ENCODE measurements at places on chromosomes 12 and 14.
A peak's percentile ranks its signal among the peaks of the same experiment; 100 is the strongest.

DNA sequence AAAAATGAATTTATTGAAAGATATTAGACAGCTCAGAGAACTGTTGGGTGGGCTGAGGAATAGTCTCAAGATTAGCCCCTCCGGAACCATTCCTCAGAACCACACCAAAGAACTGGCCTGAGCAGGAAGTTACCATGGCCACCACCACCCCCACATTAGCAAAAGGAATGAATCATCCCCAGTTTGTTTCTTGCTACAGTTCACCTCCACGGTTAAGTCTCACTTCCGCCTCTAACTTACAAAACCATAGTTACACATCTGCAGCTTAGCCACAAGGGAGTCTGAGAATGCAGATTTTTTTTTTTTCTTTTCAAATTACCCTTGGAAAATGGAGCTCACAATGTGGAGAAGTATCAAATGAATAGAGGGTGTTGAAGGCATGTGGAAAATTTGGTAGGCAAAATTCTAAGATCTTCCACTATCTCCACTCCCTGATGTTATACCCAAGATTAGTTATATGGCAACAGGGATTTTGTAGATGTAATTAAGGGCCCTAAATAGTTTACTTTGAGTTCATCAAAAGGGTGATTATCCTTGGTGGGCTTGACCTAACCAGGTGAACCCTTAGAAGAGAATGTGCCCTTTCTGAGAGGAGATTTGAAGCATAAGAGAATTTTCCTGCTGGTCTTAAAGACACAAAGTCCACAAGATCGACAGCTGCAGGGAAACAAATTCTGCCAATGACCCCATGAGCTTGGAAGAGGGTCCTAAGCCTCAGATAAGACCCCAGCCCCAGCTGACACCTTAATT, 129.8 kb upstream of the KRR1 start:
- no peak overlapping the region for H3K27ac ChIP-seq
- peak; percentile 8 for DNase-seq
- H3K27me3 ChIP-seq = no peaks in the 10 kb centered on the region
- H3K36me3 ChIP-seq = no peaks in the 10 kb centered on the region
- peaks cover 14% of the 10 kb centered on the region for H3K4me1 ChIP-seq

- H3K27ac ChIP-seq = no peak overlapping the region
- H3K27me3 ChIP-seq = peaks cover 3% of the 10 kb centered on the region
- DNase-seq = no peak
- H3K4me1 ChIP-seq = peaks cover under 1% of the 10 kb centered on the region
Measured at GRCh38 chr12:604956-605355, 58.3 kb downstream of the NINJ2 start.

GRCh38 chr12:117165342-117165741, 24.9 kb downstream of the FBXO21 start:
- DNase-seq = no peak
- no peak overlapping the region for H3K4me3 ChIP-seq
- H3K4me1 ChIP-seq = no peaks in the 10 kb centered on the region
- H3K36me3 ChIP-seq = peaks cover 41% of the 10 kb centered on the region
- H3K27me3 ChIP-seq = no peaks in the 10 kb centered on the region
- H3K27ac ChIP-seq = no peak overlapping the region

DNA sequence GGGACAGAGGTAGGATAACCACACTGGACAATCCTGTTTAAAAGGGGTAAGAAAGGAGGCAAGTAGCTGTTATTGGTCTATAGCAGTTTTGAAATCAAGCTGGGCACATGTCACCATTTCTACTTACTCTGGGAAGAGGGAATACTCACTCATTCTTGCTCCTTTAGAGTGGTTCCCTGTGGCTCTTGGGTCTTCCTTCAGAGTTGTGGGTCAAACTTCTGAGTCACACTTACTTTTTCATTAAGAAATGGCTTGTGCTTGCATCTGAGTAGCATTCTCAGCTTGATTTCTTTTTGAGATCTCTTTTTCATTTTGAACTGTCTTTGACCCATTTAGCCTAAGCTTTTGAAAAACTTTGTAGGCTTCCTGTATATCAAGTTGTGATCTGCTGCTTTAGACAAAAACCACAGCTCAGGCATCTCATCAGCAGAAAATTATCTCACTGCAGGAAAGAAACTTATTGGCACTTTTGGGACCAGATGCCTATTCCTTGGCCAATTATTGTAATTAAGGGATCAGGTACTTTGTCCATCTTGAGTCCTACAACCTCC, 122.2 kb downstream of the AEBP2 start:
- no peaks in the 10 kb centered on the region for H3K36me3 ChIP-seq
- no peak overlapping the region for H3K27ac ChIP-seq
- H3K27me3 ChIP-seq = no peaks in the 10 kb centered on the region
- no peak for DNase-seq

DNA sequence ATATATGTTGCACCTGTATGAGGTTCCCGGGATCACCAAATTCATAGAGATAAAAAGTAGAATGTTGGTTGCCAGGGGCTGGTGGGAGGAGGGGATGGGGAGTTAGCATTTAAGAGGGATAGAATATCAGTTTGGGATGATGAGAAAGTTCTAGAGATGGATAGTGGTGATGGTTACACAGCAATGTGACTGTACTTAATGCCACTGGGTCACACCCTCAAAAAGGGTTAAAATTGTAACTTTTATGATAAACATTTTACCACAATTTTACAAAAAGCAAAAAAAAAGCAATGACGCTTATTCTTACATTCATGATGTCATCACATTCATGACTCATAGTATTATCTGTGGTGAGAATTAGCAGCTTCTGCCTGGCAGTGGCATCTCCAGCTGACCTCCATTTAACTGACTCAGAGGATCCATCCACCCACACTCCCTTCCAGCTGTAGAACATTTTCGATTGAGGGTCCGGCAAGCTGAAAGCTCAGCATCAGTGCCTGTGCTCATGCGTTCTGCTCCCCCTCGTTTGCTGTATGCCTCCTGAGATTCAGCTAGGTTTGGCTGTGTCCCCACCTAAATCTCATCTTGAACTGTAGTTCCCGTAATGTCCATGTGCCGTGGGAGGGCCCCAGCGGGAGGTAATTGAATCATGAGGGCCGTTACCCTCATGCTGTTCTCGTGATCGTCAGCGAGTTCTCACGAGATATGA, 64.8 kb upstream of the TMEM260 start:
- H3K36me3 ChIP-seq = no peaks in the 10 kb centered on the region
- DNase-seq = peak; percentile 4
- H3K4me3 ChIP-seq = no peak overlapping the region
- H3K27me3 ChIP-seq = no peaks in the 10 kb centered on the region
- H3K4me1 ChIP-seq = peaks cover 5% of the 10 kb centered on the region

DNA sequence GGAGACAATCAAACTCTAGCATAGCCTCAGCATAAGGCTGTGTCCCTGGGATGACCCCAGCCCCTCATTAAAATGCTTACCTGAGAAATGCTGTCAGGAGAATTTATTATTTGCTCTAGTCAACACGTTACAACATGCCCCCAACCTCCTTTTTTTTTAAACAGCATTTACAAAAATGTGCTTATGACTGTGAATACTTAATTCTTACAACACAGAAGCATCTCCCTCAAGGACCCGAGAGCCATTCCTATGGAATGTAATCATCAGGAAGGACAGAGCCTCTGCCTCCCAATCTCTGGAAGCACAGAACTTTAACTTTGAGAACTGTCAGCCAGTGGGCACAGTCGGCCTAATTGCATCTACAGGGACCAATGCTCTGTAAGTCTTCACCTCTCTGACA, 136.6 kb upstream of the OVCH1 start:
- H3K36me3 ChIP-seq = peaks cover 53% of the 10 kb centered on the region
- no peaks in the 10 kb centered on the region for H3K4me1 ChIP-seq
- no peak overlapping the region for H3K27ac ChIP-seq

DNA sequence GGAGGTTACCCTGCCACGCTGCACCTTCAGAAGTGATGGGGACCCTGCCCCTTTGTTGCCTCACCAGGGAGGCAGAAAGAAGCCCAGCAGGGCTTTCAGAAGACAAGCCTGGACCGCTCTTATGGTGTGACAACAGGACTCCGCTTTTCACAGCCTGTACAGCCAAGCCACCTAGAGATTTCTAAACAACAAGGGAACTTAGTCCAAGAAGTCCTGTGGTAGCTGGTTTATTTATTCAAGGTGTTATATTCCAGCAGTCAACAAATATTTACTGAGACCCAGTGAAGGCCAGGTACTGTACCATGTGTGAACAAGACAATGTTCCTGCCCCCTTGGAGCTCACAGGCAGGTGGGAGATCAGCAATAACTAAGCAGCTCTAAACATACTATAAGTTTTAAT, 4.0 kb upstream of the TMEM229B start:
- no peak for DNase-seq
- H3K4me3 ChIP-seq = no peak overlapping the region
- peaks cover 3% of the 10 kb centered on the region for H3K4me1 ChIP-seq
- no peaks in the 10 kb centered on the region for H3K36me3 ChIP-seq
- no peaks in the 10 kb centered on the region for H3K27me3 ChIP-seq

GRCh38 chr14:102819747-102820330, 42.6 kb downstream of the TRAF3 start:
- H3K27me3 ChIP-seq = no peaks in the 10 kb centered on the region
- no peak overlapping the region for H3K4me3 ChIP-seq
- H3K27ac ChIP-seq = no peak overlapping the region
- H3K4me1 ChIP-seq = no peaks in the 10 kb centered on the region

GRCh38 chr12:51409846-51410245, 14.8 kb upstream of the SLC4A8 start:
- H3K27ac ChIP-seq = no peak overlapping the region
- no peak for DNase-seq
- no peaks in the 10 kb centered on the region for H3K4me1 ChIP-seq
- H3K36me3 ChIP-seq = no peaks in the 10 kb centered on the region
- no peak overlapping the region for H3K4me3 ChIP-seq
- peaks cover 10% of the 10 kb centered on the region for H3K27me3 ChIP-seq

- no peak overlapping the region for H3K4me3 ChIP-seq
- no peak overlapping the region for H3K27ac ChIP-seq
- H3K36me3 ChIP-seq = no peaks in the 10 kb centered on the region
- peaks cover 3% of the 10 kb centered on the region for H3K4me1 ChIP-seq
Measured at GRCh38 chr12:116080415-116080814, 197.1 kb downstream of the MED13L start.

GRCh38 chr12:113062502-113063395, 6.2 kb downstream of the DTX1 start:
- no peak overlapping the region for H3K27ac ChIP-seq
- H3K36me3 ChIP-seq = no peaks in the 10 kb centered on the region
- H3K4me3 ChIP-seq = no peak overlapping the region

GRCh38 chr12:126210026-126210425, 1144.8 kb downstream of the AACS start:
- no peaks in the 10 kb centered on the region for H3K36me3 ChIP-seq
- no peak overlapping the region for H3K27ac ChIP-seq
- H3K4me3 ChIP-seq = no peak overlapping the region
- H3K4me1 ChIP-seq = no peaks in the 10 kb centered on the region

GRCh38 chr14:93527203-93527607, 96.5 kb downstream of the UNC79 start:
- no peak overlapping the region for H3K4me3 ChIP-seq
- no peak overlapping the region for H3K27ac ChIP-seq
- no peaks in the 10 kb centered on the region for H3K4me1 ChIP-seq
- no peaks in the 10 kb centered on the region for H3K36me3 ChIP-seq
- H3K27me3 ChIP-seq = no peaks in the 10 kb centered on the region
- no peak for DNase-seq

DNA sequence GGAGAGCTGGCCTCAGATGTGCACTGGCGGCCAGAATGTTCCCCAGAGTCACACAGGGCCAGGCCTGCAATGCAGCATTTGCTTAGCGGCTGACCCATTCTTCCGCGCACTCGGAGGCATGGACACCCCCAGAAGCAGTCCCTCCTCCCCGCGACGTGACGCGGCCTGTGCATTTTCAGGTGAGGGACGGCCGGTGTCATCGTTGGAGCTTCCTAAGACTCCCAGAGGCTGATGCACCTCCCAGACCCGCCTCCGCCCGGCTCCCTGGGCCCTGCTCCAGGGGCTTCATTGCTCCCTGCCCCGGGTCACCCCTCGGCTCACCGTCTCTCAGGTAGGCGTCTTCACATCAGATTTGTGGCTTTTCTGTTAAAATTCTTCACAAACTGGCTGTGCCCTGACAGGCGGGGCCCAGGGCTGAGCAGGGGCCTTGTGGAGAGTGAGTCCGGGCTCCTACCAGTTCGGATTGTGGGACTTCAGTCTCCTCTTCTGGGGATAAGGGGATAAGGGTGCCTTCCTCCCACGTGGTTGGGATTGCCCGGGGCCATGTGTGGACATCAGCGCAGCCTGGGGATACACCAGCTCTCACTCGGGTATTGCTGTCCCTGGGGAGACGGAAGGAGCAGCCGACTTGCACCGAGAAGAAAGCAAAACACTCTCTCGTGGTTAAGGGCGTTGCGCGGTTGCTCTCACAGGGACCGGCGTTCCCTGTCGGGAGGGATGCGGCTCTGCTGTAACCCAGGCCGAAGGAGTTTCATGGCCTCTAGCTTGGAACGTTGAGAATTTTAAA, 249.1 kb downstream of the ADGRD1 start:
- no peak for DNase-seq
- H3K4me1 ChIP-seq = no peaks in the 10 kb centered on the region
- no peak overlapping the region for H3K27ac ChIP-seq
- H3K4me3 ChIP-seq = no peak overlapping the region

- H3K27me3 ChIP-seq = 0 out of 2 replicates have a peak, but pooled peaks cover 3% of the 10 kb centered on the region
- H3K4me3 ChIP-seq = no peak overlapping the region
- no peak for DNase-seq
- H3K4me1 ChIP-seq = no peaks in the 10 kb centered on the region
Measured at GRCh38 chr14:37157987-37158386, 14.4 kb downstream of the SLC25A21 start.

DNA sequence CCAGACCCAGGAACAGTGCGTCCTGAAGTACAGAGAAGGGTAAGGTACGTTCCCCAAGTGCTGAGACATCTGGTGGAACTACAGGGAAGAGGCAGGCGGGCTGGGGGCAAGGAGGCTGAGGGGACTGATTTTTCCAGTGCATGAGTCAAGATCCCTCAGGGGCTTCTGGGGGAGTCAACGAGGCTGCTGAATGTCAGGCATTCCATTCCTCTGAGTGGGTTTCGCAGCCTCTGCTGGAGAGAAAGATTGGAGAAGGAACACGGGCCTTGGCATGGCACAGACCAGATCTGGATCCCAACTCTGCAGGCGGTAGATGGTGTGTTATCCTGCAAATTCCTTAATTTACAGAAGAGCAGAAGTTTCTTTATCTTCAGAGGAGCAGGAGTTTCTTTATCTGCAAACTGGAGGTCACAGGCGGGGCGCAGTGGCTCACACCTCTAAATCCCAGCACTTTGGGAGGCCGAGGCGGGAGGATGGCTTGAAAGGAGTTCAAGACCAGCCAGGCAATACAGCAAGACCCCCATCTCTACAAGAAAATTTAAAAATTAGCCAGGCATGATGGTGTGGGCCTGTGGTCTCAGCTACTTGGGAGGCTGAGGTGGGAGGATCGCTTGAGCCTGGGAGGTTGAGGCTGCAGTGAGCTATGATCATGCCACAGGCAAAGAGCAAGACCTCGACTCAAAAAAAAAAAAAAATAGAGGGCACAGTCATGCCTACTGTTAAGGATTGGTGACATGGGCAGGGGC, 132.6 kb upstream of the MAP1LC3B2 start:
- H3K27me3 ChIP-seq = no peaks in the 10 kb centered on the region
- no peak overlapping the region for H3K4me3 ChIP-seq
- DNase-seq = peak; percentile 64
- no peak overlapping the region for H3K27ac ChIP-seq
- H3K36me3 ChIP-seq = no peaks in the 10 kb centered on the region

All from SJCRH30 (cell line).